ENCODE measurements at places on chromosomes 12 and 14. TPM values are rescaled to one million over a fixed set of nuclear protein-coding genes. Genes with fewer than 3 reads are reported as not detected.

Gene PIWIL1
- not detected for total RNA-seq

Gene KRT84
- total RNA-seq: not detected

Gene SOAT2
- total RNA-seq: 0.74 TPM

Gene KRT3
- total RNA-seq: not detected

Gene GPD1
- 65.3 TPM for total RNA-seq

Gene ANO2
- 18.7 TPM for total RNA-seq

Gene NGB
- total RNA-seq: 1.7 TPM

Gene ABCC9
- total RNA-seq: 24.6 TPM

Gene TAS2R19
- 6.4 TPM for total RNA-seq

Gene ACSM4
- not detected for total RNA-seq

Gene JPH4
- total RNA-seq: 10.6 TPM

Gene CIDEB
- total RNA-seq: 16.0 TPM

Gene FGF23
- not detected for total RNA-seq

DNA sequence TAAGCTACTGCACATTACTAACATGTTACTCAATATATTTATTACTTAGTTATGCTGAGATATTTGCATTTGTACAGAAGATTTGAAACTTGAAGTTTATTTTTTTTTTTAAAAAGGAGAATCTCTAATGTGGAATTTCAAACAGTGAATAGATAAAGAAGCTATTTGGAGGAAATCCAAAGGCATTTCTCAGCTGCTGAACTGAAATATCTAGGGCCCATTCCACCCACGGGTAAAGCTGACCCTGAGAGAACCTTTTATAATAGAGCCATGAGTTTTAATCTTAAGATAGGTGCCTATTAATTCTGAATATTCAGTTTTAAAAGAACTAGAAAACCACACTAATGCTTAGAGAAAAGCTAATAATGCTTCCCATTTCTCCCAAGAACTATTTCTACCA lies 225.4 kb upstream of the CAND1 start:
- no peak overlapping the region for H3K4me3 ChIP-seq
- H3K27me3 ChIP-seq: no peaks in the 10 kb centered on the region
- no peaks in the 10 kb centered on the region for H3K4me1 ChIP-seq

DNA sequence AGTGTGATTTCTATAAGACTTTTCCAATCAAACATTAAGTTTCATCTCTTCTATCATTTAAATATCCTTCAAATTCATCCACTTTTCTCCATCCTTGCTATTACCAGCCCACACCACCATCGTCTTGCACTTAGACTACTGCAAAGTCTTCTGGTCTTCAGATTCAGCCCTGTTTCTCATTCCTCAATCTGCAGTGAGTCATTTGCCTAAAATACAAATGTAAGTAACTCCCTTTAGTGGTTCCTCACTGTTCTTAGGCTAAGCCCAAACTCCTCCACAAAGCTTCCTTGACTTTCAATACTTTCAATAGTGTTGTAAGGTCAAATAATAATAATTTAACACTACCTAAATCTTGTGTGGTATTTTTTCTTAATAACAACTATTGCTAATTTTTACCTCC lies 83.3 kb downstream of the PLEKHG7 start:
- no peaks in the 10 kb centered on the region for H3K27me3 ChIP-seq
- no peak overlapping the region for H3K4me3 ChIP-seq
- DNase-seq: no peak
- no peak overlapping the region for H3K27ac ChIP-seq
- no peaks in the 10 kb centered on the region for H3K36me3 ChIP-seq

GRCh38 chr12:60072911-60073310 lies 477.1 kb downstream of the SLC16A7 start:
- H3K27me3 ChIP-seq: no peaks in the 10 kb centered on the region
- H3K4me3 ChIP-seq: no peak overlapping the region
- no peak overlapping the region for H3K27ac ChIP-seq
- DNase-seq: no peak
- H3K36me3 ChIP-seq: no peaks in the 10 kb centered on the region

- no peaks in the 10 kb centered on the region for H3K36me3 ChIP-seq
- DNase-seq: no peak
- H3K27me3 ChIP-seq: no peaks in the 10 kb centered on the region
- H3K27ac ChIP-seq: no peak overlapping the region
- peaks cover 8% of the 10 kb centered on the region for H3K4me1 ChIP-seq
- no peak overlapping the region for H3K4me3 ChIP-seq
Observed at GRCh38 chr12:58313091-58313855, 371.9 kb downstream of the ATP23 start.

DNA sequence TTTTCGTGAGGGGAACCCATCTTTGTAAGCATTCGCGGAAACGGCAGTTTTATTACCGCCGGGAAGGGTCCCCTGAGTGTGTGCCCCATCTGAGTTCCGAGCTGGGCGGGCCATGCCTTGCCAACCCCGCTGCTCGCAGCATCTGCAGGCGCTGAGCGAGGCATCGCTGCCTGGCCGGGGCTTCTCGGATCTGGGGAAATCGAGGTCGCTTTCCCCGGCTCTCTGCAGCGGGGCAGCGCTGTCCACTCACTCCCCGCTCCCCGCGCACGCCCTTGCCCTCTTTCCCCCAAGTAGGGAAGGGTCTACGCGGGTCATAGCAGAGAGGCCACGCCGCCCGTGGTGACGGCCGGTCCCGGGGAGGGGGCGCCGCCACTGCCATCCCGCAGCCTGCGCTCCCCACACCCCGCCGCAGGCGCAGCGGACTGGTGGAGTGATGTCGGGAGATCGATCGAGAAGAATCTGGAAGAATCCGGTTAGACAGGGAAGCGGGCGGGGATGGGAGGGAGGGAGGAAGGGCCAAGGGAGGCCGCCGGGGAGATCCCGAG lies 507 bp upstream of the FKBP4 start:
- peak overlapping the region; percentile 64 for H3K4me3 ChIP-seq
- H3K27me3 ChIP-seq: no peaks in the 10 kb centered on the region
- H3K27ac ChIP-seq: peak overlapping the region; percentile 99
- H3K36me3 ChIP-seq: no peaks in the 10 kb centered on the region

- DNase-seq: no peak
- peaks cover 32% of the 10 kb centered on the region for H3K4me1 ChIP-seq
- no peak overlapping the region for H3K4me3 ChIP-seq
- H3K36me3 ChIP-seq: no peaks in the 10 kb centered on the region
- no peak overlapping the region for H3K27ac ChIP-seq
Observed at GRCh38 chr12:11732715-11733114, 83.2 kb downstream of the ETV6 start.

GRCh38 chr12:103269946-103270345 lies 225.8 kb downstream of the C12orf42 start:
- no peaks in the 10 kb centered on the region for H3K27me3 ChIP-seq
- no peak overlapping the region for H3K4me3 ChIP-seq
- no peaks in the 10 kb centered on the region for H3K4me1 ChIP-seq
- H3K27ac ChIP-seq: no peak overlapping the region
- H3K36me3 ChIP-seq: no peaks in the 10 kb centered on the region

DNA sequence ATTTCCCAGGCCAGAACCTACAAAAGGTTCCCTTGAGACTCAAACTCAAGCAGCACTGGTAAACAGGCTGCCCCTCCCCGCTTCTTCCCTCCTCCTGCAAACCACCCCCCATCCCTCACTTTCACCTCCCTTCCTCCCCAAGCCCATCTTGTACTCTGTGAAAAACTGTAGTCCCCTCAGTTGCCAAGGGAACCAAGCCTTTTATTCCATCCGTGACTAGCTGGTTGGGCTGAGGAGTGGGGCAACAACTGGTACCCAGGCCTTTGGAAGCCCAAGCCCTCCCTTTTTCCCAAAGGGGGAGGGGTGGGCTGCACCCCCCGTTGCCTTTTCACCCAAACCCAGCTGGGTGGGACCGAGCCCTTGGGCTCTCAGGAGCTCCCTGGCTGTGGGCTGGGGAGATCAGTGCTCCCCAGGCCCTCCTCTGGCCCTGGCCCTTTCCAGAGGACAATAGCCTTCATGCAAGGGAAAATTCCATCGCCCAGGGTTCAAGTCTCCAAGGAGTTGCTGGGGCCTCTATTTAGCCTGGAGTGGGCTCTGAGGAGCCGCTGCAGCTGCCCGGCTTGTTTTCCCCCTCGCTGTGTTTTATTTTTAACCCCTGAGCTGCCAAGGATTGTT lies 61.9 kb downstream of the ZFP36L1 start:
- H3K4me1 ChIP-seq: peaks cover 20% of the 10 kb centered on the region
- no peak overlapping the region for H3K4me3 ChIP-seq
- no peaks in the 10 kb centered on the region for H3K36me3 ChIP-seq
- H3K27ac ChIP-seq: no peak overlapping the region
- H3K27me3 ChIP-seq: no peaks in the 10 kb centered on the region

DNA sequence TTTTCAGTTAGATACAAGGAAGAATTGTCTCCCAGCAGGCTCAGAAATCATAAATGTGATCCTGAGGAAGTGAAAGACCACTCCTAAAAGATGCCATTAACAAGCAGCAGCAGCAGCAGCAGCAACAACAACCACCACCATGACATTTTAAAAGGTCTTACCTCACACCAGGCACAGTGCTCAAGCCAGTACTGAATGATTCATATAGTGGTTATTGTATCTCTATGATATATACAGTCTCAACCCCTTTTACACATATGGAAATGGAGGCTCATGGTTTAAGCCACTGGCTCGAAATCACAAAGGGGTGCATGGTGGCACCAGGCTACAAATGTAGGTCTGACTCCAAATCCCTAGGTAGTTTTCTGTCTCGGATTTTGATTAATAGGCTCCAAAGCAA lies 126.9 kb downstream of the KTN1 start:
- no peak overlapping the region for H3K27ac ChIP-seq
- H3K36me3 ChIP-seq: no peaks in the 10 kb centered on the region
- no peaks in the 10 kb centered on the region for H3K27me3 ChIP-seq
- H3K4me1 ChIP-seq: no peaks in the 10 kb centered on the region
- no peak overlapping the region for H3K4me3 ChIP-seq

GRCh38 chr14:102474934-102475333 lies 34.6 kb downstream of the ANKRD9 start:
- no peak overlapping the region for H3K4me3 ChIP-seq
- no peak for DNase-seq
- H3K27me3 ChIP-seq: no peaks in the 10 kb centered on the region
- H3K36me3 ChIP-seq: no peaks in the 10 kb centered on the region

DNA sequence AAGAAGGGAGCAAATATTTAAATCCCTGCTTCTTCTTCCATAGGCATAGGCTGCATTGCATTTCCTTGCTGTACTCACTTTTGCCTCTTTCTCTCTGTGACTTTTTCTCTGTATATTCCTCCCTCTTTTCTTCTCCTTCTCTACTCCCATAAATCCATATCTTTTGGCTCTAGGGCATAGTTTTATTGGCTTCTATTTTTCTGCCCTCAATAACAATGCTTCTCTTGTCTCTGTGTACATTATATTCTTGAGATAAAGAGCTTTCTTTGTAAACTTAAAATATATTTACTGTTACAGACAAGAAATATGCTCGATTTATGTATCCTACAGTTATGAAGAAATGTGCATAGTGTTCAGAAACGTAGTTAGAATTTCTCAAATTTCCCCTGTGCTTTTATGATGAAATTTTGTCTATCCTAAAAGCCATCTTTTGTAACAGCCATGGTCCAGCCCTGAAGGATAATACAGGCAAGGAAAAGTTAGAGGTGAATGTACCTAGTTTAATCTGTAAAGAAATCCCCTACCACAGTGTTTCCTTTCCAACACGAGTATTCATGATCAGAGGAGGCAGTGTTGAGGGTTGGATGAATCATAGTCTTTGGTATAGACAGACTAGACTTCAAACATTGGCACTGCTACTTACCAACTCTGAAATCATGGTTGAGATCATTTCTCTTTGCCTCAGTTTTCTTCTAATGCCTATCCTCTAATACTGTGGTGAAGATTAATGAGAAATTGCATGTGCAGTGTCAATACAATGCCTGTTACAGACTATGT lies 173.3 kb upstream of the FAR2 start:
- H3K36me3 ChIP-seq: no peaks in the 10 kb centered on the region
- no peak overlapping the region for H3K4me3 ChIP-seq
- peaks cover 17% of the 10 kb centered on the region for H3K4me1 ChIP-seq
- no peak overlapping the region for H3K27ac ChIP-seq

DNA sequence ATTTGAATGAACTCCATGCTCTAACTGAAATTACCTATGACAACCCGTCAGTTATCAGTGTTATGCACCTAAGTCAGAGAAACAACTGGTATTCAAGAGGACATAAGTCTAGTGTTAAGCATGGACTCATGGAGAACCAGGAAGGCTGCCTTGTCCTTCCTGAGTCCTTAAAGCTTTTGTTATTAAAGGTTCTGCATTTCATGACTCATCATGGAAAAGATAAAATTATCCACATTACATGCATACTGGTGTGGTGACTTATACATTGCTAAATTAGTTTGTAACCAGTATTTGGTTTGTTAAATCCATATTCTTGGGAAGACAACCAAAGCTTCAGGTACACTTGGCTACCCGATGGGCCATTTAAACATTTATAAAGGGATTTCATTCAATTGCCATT lies 6.5 kb upstream of the OR4E1 start:
- H3K27me3 ChIP-seq: no peaks in the 10 kb centered on the region
- H3K27ac ChIP-seq: no peak overlapping the region
- H3K36me3 ChIP-seq: no peaks in the 10 kb centered on the region
- no peak overlapping the region for H3K4me3 ChIP-seq
- DNase-seq: no peak

GRCh38 chr12:108117163-108117849 lies 11.8 kb upstream of the WSCD2 start:
- no peaks in the 10 kb centered on the region for H3K27me3 ChIP-seq
- H3K4me1 ChIP-seq: peaks cover 33% of the 10 kb centered on the region
- H3K27ac ChIP-seq: no peak overlapping the region
- no peaks in the 10 kb centered on the region for H3K36me3 ChIP-seq

- peaks cover 10% of the 10 kb centered on the region for H3K4me1 ChIP-seq
- no peaks in the 10 kb centered on the region for H3K36me3 ChIP-seq
- H3K27ac ChIP-seq: no peak overlapping the region
- no peaks in the 10 kb centered on the region for H3K27me3 ChIP-seq
- DNase-seq: no peak
Observed at GRCh38 chr12:97886511-97887176, 424.0 kb downstream of the RMST start.

- H3K4me3 ChIP-seq: no peak overlapping the region
- DNase-seq: no peak
- no peaks in the 10 kb centered on the region for H3K4me1 ChIP-seq
Observed at GRCh38 chr12:124796303-124796960, 67.2 kb downstream of the SCARB1 start.

GRCh38 chr14:96062010-96062409 lies 22.8 kb downstream of the C14orf132 start:
- no peak for DNase-seq
- no peak overlapping the region for H3K4me3 ChIP-seq
- no peaks in the 10 kb centered on the region for H3K36me3 ChIP-seq
- no peak overlapping the region for H3K27ac ChIP-seq

DNA sequence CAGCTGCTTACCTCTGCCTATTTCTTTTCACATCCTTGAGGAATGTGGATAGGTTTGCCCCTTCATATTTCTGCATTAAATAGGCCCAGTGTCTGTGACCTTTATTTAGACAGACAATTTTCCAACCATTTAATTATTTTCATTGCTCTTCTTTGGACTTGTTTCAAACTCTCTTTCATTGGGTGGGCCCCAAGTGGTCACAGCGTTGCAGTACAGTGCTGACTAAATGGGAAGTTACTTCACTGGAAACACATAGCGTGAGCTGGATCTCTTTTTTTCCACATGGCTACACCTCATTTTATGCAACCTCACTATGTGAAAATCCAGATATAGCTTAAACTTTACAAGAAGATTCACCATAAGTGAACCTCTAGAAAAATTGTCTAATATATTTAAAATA lies 438.9 kb downstream of the ADAMTS20 start:
- no peaks in the 10 kb centered on the region for H3K36me3 ChIP-seq
- no peaks in the 10 kb centered on the region for H3K4me1 ChIP-seq
- no peak for DNase-seq
- no peaks in the 10 kb centered on the region for H3K27me3 ChIP-seq
